Muscle of arm (tissue), 14 donors: ENCODE measurements at places on chromosomes 12 and 14.

- peak; percentile 61 for DNase-seq
These were observed 244.0 kb downstream of the SNAPC1 start for GRCh38 chr14:62006116-62006731.

DNA sequence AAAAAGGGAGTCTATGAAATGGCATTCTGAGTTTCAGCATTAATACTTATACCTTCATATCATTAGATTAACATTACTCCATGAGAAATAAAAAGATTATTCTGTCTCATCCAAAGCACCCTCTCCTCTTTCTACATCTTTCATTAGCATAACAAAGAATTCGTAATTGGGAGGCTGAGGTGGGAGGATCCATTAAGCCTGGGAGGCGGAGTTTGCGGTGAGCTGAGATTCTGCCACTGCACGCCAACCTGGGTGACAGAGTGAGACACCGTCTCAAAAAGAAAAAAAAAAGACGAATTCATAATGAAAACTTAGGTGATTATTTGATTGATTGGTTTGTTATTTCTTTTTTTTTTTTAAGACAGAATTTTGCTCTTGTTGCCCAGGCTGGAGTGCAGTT lies 1.8 kb upstream of the CDK17 start:
- no peak for DNase-seq

- DNase-seq: no peak
These were observed 128.6 kb downstream of the CRADD start for GRCh38 chr12:93805736-93806141.

DNA sequence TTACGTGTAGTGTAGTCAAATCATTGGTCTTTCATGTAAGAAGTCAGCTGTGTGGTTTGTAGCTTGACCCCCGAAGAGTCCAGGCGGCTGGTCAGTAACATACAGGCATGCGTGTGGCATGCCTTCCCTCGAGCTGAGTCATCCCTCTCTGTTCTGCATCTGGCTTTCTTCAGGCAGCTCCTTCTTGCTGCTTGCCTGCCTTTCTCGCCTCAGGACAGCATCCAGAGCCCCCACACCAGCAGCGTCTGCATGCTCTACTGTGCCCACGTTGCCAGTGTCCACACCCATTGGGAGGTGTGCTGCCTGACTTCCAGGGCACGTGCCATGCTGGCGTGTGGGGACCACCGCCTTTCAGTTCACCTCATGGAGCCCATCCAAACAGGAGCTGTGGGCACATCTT lies 96.8 kb downstream of the EP400 start:
- DNase-seq: no peak

- no peak for DNase-seq
These were observed 66.3 kb downstream of the B4GALNT3 start for GRCh38 chr12:526089-526488.

DNA sequence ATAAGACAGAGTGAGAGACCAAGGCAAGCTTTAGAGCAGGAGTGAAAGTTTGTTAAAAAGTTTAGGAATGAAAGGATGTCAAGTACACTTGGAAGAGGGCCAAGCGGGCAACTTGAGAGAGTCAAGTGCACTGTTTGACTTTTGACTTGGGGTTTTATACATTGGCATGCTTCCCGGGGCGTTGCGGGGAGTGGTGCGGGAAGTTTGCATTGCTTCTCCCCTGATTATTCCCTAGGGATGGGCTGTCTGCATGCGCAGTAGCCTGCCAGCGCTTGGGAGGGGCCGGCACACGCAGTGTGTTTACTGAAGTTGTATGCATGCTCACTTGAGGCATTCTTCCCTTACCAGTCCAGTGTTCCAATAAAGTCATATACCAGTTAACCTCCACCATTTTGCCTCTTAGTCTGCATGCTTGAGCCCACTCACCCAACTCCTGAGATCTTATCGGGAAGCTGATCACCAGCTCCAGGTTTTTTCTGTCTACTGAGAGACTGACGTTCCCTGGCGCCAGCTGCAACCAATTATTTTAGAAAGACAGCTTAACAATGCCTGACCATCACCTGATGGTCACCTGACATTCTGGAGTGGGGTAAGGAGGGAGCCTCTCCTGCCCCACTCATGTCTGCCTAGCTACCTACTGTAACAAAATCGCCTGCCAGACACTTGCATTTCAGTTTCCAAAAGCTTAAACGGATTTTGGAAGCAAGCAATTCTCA lies 53.2 kb downstream of the DACT1 start:
- DNase-seq: no peak

DNA sequence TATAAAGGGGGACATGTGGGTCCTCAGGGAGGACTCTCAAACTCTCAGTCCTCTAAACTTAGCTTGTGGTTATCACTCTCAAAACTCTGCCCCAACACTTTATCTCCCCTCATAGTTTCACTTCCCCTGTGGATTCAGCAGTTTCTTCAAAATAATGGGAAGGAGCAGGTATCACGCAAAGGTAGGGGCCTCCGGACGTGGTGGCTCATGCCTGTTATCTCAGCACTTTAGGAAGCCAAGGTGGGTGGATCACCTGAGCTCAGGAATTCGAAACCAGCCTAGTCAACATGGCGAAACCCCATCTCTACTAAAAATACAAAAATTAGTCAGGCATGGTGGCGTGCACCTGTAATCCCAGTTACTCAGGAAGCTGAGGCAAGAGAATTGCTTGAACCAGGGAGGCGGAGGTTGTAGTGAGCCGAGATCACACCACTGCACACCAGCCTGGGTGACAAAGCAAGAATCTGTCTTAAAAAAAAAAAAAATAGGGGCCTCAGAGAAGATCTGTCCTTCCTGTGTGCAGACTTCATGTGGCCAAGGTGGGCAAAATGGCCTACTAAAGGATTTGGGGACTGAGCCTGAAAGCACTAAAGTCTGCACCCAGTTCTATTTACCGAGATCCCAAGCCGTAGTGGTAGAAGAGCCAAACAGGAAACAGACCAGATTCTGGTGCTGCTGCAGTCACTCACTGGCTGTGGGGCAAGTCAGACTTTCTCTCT lies 6.4 kb downstream of the ITGB7 start:
- DNase-seq: no peak

GRCh38 chr14:99225436-99226203 lies 46.4 kb downstream of the BCL11B start:
- no peak for DNase-seq

- DNase-seq: peak; percentile 79
These were observed 51.4 kb downstream of the C14orf132 start for GRCh38 chr14:96090441-96091148.

- DNase-seq: no peak
These were observed 11.6 kb downstream of the SETD3 start for GRCh38 chr14:99468836-99469592.

DNA sequence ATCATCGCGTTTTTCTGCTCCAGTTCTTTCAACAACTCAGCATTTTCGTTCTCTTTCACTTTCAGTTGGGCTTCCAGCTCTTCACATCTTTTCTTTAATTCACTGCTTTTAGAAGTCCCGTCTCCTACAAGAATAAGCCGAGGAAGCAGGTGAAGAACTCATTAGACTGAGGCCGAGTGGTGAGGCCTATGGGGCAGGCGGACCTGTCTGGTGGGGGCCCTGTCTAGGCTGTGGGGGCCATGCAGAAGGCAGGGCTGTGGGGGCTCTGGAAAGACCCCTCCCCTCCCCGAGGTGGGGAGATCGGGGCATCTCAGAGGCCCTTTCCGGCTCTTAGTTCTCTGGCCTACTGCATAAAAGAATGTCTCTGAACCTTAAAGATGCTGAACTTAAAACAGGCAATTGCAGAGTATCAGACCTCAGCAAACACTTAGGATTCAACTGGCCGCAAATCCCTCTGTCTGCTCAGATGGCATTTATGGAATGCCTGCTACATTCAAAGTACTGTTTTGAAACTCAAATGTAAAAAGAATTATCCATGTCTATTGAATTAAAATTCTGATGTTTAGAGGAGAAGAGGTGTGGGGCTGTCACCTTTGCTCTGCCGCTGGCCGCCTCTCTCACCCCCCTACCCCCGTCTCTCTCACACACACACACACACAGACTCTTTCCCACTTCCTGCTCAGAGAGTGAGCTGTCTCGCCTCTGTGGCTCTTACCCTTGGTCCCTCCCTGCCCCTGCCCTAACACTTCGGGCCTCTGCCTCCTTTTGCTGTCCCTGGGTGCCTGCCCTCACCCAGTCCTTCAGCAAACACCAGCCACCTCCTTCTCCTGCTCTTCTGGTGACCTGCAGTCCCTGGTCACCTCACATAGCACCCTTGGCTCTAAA lies 34.7 kb downstream of the CCDC92 start:
- no peak for DNase-seq

DNA sequence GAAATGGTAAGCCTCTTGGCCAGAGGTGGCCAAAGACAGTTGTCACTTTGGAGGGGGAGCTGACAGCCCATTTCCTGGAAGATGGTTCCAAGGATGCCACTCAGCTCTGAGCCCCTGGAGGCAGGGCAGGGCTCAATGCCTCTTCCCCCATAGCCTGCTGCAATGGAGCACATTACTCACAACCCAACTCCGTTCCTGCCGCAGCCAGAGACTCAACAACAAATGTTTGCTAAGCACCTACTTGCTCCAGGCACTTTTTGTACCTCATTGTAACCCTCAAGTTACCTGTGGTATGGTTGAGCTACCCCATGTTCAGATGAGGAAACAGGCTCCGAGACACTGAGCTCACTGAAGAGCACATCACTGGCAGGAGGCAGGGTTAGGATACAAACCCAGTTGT lies 19.5 kb downstream of the IRF2BPL start:
- no peak for DNase-seq

- no peak for DNase-seq
These were observed 25.0 kb downstream of the SH2B3 start for GRCh38 chr12:111430433-111431353.

GRCh38 chr14:29857551-29857950 lies 70.1 kb downstream of the PRKD1 start:
- DNase-seq: no peak

DNA sequence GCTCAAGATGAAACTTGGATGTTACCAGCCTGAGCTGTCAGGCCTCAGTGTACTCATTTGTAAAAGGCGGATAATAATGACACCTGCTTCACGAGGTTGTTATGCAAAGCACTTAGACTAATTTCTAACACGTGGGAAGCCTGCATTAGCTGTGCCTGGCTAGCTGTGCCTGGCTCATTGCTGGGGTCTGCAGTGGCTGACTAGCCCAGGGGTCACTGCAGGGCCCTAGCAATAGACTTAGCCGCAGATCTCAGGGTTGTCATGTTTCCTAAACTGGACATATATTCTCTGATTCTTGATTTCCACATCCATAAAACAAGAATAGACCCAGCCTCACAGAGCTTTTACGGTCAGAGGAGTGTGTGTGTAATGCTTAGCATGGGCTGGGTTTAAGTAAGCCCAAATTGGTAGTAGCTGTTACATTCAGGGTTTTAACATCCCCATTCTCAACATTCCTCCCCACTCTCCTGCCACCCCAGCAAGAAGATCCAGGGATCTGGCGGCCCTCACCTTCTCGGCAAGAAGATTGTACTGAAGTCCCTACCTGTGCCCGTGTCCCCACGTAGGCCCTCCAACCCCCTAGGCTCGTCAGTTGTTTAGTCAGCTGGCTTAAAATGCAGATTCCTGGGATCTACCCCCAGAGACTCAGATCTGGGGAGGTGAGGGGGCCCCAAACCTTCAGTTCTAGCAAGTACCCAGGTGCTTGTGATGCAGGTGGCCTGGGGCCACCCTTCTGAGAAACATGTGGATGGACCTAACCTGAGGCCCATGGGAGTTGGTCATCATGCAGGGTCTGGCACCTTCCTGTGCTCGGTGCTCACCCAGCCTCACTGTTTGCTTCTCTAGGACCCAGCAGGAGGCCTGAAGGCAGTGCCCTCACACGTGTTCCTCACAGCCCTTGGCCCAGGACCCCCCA lies 8.6 kb downstream of the NR4A1 start:
- DNase-seq: no peak

DNA sequence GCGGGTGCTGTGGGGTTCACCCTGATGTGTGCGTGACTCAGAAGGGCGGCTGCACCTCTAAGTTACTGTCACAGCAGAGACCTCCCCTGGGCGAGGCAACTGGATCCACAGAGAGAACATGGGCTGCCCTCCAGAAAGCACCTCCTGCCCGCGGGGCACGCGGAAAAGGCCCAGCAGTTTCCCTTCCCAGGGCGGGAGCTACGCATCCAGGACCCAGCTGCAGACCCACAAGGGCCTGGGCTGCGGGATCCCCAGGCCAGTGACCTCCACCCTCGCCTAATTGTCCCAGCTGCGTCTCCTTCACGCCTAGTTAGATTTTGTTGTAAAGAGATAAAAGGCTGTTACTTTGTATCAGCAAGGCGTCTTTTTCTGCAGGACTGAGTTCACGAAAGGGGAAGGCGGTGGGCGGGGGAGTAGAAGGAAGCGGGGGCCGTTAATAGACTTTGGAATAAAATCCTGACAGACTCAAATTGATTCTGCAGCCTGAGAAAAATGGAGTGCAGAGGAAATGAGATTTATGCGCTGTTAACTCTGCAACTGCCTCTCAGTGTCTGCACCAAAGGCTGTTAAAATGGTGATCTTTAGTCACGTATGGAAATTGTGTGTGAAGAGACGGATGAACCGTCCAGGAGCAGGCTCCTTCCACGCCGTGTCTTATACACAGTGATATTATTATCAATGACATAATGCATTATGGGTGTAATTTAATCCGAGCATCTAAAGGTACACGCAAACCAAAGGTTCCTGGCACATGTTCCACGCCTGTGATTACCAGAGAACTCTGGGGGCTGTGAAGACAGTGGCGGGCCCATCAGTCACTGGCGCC lies 65.9 kb upstream of the FBRSL1 start:
- no peak for DNase-seq

GRCh38 chr14:33184587-33184986 lies 245.9 kb downstream of the NPAS3 start:
- DNase-seq: no peak

- DNase-seq: peak; percentile 31
These were observed 82.6 kb upstream of the HMGA2 start for GRCh38 chr12:65741656-65742017.

DNA sequence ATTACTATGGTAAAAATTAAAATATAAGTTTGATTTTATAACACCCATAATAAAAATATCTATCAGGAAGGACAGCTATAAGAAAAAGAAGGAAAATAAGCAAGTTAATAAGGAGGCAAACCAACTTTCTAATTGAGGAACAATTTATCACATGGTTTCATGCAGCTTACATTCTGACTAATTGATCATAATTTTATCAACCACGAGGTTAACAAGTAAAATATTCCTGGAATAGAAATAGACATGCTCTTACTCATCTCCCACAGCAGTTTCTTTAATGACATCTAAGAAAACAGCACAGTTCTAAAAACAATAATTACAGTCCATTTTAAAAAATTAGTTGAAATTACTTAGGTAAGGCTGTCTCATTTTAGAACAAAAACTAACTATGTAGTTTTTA lies 130.8 kb upstream of the KRR1 start:
- DNase-seq: no peak

- no peak for DNase-seq
These were observed 206.6 kb upstream of the DAAM1 start for GRCh38 chr14:58981840-58982239.
